ENCODE measurements at places on chromosomes 7 and 10.

- no peak for DNase-seq
These were observed 254.8 kb downstream of the MAD1L1 start for GRCh38 chr7:1977876-1978441.

- DNase-seq = no peak
These were observed 128.3 kb upstream of the MKI67 start for GRCh38 chr10:128254476-128254875.

GRCh38 chr7:113159746-113160339 is 41.5 kb upstream of the SMIM30 start:
- DNase-seq = peak; percentile 20

GRCh38 chr7:43516581-43517342 is 66.1 kb upstream of the STK17A start:
- DNase-seq = no peak

GRCh38 chr10:69413221-69413865 is 3.4 kb downstream of the TACR2 start:
- peak; percentile 53 for DNase-seq

Measured in fibroblast of the conjunctiva (primary cell).